ENCODE measurements at places on chromosomes 7 and 10.

- DNase-seq, result no peak
Measured at GRCh38 chr10:131876017-131876416, 24.8 kb upstream of the PPP2R2D start.

- DNase-seq, result peak; percentile 70
Measured at GRCh38 chr10:80356563-80356988, at the start of the genes DYDC1 and DYDC2. Gene DYDC1 (minus strand): TSS chr10:80356755. CDS start chr10:80352601, 4,154 bp downstream. Gene DYDC2 (plus strand): TSS chr10:80356781. CDS start chr10:80362444, 5,663 bp downstream.

- no peak for DNase-seq
Measured at GRCh38 chr7:158372400-158373342, 215.0 kb downstream of the PTPRN2 start.

DNA sequence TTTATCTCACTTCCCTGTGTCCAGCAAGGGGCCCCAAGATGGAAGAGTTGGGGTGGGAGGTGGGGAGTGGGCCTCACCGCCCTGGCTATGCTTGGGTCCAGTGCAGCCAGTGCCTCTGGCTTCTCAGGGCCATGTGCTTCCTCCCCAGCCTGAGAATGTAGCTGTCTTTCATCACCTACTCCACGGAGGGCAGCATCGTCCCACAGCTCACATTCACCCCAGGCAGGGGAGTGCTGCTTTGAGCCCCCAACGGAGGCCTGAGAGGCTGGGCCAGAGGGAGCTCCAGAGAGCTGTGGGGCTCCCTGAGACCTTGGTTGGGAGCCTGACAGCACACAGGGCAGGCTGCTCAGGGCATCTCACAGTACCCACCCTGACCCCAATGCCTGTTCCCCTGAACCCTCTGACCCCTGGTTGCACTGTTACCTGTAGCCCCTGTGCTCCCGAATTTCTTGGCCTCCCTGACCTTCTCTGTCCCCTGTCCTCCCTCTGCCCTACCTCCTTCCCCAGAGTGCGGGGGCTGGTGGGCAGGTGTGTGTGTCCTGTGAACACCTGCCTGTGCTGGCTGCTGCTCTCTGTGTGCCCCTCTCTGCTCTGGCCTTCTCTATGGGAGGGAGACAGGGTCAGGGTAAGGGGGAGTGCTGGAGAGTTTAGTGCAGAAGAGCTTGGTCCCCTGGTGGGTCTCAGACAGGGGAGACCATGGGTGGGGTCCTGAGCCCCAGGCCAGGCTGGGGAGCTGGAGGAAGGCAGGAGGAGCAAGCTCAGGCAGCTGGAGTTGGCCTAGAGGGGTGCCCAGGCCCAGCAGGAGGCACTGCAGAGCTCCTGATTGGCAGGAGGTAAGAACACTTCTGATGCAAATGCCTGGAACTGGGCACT is 19.6 kb upstream of the ZNF488 start:
- no peak for DNase-seq

- DNase-seq, result no peak
Measured at GRCh38 chr7:117480978-117481377, 1.2 kb downstream of the CFTR start.
